Endothelial cell (in vitro differentiated cells): ENCODE measurements at places on chromosomes 2 and 18.

- no peak for DNase-seq
Observed at GRCh38 chr2:11127761-11128160, 27.5 kb upstream of the SLC66A3 start.

GRCh38 chr2:99382143-99382542 is 45.0 kb downstream of the EIF5B start:
- no peak for DNase-seq

GRCh38 chr18:3692691-3693090 is 242.7 kb downstream of the TGIF1 start:
- no peak for DNase-seq

- DNase-seq, result no peak
Observed at GRCh38 chr2:37894601-37895000, 30.5 kb upstream of the RMDN2 start.

GRCh38 chr18:32310774-32311173 is 120.9 kb downstream of the MEP1B start:
- DNase-seq, result no peak

DNA sequence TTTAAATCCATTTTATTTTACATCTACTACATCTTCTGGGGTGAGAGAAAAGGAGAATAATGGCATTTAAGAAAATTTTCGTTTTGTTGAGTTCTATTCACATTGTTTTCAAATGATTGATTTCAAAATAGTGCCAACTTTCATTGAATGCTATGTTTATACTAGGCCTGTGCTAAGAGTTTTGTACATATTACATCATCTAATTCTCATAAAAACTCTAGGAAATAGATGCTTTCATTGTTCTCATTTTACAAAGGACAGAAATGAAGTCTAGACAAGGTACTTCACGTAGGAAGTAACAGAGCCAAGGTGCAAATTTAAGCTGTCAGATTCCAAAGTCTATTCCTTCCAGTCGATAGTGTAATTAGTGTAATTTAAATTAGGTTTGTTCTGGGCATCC is 402.8 kb upstream of the UBE2E3 start:
- DNase-seq, result no peak

DNA sequence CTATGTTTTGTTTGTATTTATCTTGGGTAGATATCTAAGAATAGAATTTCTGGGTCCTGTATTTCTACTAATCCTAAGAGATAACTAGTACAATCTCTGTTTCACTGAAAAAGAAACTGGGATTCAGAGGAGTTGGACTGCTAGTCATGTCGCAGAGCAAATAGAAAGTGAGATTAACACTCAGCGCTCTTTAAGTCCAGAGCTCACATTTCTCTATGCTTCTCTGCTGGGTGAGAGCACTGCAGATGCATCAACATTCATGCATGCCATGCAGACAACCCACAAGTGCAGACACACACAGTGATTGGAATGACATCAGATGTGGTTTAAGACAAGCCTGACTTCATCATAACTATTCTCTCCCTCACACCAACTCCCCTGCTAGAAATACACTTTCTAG is 563.8 kb downstream of the TDRD15 start:
- no peak for DNase-seq

- DNase-seq, result no peak
Observed at GRCh38 chr2:35116151-35116550, 1239.4 kb upstream of the CRIM1 start.

DNA sequence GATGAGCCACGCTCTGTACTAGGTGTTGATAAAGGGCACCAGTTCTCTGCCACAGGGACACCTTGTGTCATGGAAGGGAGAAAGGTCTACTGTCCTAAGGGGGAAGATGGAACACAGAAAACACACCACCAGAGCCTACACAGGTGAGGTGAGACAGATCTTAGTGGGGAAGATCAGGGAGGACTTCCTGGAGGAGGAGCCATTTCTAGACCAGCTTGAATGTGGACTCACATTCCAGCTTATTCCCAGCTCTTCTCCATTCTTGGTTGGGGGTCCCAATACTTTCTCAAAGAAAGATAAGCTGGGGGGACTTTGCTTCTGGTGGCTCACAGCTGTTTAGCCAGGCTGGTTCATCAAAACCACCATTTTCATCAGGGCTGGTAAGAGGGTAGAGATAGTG is 36.2 kb downstream of the EMX1 start:
- no peak for DNase-seq

DNA sequence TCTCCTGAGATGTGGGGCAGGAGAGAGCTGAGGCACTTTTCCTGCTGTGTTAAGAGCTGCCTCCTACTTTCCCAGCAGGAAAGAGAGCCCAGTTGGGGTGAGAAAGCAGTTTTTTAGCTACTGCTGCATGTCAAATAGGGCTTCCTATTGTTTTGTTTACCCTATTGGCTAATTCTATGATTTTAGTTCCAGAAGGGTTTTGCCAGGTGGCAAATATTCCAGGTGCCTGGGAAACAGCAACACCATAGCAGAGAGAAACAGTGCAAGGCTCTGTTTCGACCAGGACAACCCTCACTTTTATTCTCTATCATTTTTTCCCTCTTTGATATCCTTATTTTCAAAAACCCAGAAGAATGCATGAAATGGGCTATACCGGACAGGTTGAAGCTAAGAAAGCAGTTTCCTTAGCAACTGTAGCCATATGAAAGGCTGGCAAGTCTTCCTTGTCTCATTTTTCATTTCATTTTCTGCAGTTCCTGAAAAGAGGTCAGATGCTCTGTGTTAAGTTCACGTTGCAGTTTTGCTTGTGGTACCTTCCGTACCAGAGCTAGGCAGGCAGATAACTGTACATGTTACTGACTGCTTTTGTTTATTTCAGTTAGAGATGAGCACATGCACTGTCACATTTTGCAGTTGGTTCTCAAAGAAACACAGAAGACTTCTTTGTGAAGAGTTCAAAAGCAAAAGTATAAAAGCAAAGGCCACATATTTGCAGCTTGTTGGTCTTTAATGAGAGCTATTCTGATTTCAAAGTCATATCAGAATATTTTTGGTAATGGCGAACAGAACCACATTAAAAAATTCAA is 84.8 kb downstream of the AQP4 start:
- no peak for DNase-seq

DNA sequence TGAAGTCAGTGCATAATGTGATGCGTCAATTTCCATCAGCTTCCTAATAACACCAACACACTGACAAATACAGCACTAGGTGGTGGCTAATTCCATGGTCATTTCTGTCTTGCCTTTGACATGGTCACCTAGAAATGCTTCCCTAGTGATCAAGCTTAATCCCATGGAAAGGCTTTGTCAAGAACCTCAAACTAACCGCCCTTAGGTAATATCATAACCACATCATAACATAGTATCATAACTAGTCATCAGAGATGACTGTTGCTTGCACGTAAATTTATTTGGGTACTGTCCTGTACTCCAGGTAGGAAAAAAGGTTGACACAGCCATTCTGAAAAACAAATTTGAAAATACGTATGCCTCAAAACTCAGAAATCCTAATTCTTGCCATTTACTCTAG is 471.8 kb downstream of the IRS1 start:
- no peak for DNase-seq

DNA sequence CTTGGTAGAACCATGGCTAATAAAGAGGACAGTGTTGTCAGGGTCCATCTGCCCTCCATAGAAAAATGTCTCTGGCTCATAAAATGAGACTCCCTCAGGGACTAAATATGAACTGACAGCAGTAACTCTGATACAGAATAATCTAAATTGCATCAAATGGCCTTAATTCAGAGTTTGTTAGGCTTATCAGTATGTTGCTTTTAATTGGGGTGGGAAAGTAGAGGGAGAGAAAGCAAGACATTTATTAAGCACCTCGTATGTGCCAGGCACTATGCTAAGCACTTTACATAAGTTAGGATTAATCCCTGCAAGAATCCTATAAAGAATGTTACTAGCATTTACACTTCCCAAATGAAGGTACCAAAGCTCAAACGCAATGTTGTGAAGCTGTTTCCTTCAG is 115.2 kb downstream of the MMADHC start:
- DNase-seq, result no peak

DNA sequence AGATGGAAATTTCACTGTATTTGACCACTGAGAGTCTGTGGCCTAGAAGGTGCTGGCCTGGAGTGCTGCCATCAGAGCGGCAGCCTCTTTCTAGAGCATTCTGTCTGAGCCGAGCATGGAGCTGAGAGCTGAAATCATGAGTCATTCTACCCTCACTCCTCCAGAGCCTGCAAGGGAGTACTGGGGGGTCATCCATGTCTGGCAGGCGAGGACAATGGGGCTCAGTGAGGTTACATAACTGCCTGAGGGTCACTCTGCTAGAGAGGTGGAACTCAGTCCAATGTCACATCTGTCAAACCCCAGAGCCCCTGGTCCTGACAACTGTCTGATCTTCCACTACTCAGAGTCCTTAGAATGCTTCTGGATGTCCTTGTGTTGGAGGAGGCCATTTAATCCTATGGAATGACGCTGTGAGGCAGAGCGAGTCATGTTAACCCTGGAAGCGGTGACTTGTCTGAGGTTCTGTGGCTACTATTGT is 65.3 kb downstream of the HAUS1 start:
- DNase-seq, result no peak

GRCh38 chr2:5691985-5692529 is at the start of gene SOX11:
TSS of gene SOX11 (plus strand) at chr2:5692384. CDS start at chr2:5692722, 338 bp downstream.
- peak; percentile 88 for DNase-seq

DNA sequence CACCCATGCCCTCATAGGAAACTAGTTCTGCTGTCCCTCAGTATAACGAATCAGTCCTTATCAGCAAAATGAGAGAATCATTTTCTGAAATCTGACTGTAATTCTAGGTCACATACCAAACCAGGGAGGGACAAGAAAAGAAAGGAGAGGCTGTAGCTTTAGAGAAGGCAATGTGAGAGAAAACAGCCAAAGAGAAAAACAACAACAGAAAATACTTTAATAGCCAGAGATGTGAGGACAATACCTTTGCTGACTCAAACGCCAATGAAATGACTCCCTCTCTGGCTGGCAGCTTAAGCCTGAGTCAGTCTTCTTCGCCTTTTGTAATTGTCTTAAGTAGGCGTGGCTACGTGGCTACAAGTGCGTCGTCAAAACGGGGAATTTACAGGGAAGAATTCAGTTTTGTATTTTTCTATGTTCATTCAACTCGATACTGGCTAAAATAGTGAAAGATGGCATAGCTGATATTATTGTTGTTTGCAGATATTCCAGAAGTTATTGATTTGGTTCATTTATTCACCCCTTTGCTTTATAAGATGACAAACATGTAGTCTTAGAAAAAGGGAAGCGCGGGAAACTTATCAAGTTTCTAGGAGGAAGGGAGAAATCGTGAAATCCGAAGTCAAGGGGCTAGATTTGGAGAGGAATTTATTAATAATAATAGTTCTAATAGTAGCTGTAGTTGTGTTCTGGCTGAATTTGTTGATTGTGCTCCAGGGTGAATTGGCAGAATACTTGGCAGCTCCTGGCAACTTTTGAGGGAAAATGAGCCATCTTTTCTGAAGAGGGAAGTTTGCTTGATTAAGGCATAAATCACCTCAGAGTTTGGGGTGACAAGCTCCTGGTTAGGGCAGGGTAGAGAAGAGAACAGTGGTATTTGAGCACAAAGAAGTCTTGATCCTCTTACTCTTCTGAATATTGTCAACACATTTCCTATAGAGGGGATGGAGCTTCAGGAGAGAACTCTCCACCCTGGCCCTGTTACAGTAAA is at the start of gene IL1A:
Gene IL1A (minus strand): TSS at position 295 of the 991 bp plus-strand sequence. CDS start 723 bp downstream, outside the sequence.
- DNase-seq, result no peak

DNA sequence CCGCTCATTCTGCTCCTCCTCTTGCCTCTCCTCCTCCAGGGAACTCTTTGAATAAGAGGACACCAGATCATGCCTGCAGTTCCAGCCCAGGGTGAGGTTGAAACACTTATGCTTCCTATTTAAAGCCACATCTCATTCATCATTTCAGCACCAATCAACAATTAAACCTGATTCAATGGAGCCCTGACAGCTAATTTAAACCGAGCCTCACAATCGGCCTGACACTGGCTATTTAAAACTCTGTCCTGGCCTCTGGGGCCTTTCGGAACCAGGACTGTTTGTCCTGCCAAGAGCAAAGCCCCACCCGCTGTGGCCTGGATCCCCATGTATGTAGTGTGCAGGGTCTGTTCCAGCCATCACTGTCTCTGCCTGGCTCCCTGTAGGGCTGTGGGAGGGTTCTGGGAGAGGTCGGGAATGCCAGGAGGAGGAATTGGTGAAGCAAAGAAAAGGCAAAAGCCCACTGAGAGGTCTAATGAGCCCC is 97.4 kb downstream of the MCFD2 start:
- DNase-seq, result no peak

DNA sequence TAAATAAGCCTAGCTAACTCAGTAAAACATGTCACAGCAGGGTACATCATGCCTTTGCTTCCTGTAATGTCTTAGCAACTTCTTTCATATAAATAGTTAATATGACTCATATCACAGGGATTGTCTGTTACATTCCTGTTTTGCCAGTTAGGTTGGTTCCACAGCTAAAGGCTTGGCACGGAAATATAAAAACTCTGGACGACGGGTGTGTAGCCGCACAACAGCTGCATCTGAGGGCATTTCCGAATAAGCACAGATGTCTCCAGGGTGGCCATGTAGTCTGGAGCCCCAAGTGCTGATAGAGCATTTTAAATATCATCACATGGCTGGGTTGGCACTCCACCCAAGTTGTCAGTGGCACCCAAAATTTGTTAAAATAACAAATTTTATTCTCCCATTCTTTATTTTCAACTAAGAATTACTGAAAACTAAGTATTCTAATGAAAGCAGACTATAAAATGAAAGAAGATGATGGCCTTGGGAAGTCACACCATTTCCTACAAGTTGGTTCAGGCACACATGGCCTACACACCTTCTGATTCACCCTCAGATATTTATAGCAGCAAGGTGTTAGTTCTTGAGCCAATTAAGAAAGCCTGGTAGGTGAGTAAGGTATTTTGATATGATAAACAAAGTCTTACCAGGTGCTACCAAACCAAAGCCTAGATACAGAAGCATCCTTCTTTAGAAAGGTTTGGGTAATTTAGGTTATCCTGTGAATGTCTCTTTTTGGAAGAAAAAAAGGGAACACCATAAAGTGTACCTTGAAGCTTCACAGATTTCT is 61.8 kb upstream of the STK17B start:
- no peak for DNase-seq

- no peak for DNase-seq
Observed at GRCh38 chr2:127626917-127627739, 18.8 kb upstream of the GPR17 start.

DNA sequence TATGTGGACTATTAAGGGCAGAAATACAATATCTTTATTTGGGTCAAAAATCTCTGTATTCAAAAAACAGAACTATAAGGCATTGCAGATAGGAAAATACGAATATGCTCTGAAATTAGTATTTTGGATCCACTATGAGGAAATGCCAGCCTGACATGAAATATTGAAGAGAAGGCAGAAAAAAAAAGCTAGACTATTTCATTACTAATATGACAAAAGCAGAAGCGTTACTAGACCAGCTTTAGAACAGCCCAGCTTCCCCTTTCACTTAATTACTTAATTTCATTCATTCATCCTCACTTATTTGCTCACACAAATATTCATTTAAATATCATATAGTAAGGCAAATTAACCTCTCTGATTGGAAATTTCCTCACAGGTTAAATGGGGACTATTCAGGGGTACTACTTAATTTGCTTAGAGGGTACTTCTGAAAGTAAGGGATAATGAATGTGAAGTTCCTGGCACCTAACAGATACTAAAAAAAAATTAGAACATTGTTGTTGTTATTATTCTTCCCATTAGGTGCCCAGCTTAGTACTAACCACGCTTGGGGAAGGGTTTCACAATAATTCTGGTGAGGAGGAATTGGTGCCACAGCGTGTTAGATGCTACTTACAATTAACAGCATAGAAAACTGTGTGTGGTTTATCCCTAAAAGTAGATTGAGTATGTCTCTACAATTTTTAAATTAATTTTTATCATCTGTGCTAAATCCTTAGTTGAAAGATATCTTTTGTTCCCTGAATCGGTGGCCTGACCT is 71.1 kb upstream of the CTLA4 start:
- DNase-seq, result no peak
